ENCODE measurements at places on chromosomes 12 and 14.

DNA sequence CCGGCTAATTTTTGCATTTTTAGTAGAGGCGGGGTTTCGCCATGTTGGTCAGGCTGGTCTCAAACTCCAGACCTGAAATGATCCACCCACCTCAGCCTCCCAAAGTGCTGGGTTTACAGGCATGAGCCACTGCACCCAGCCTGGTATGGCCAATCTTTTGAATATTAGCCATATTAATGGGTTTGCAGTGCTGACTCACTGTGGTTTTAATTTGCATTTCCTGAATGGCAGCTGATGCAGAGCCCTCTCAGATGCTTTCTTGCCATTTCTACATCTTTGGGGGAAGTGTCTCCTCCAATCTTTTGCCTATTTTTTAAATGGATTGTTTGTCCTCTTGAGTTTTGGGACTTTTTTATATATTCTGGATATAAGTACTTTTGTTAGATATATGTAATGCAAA, 55.5 kb upstream of the NPAS3 start:
- no peak for DNase-seq

DNA sequence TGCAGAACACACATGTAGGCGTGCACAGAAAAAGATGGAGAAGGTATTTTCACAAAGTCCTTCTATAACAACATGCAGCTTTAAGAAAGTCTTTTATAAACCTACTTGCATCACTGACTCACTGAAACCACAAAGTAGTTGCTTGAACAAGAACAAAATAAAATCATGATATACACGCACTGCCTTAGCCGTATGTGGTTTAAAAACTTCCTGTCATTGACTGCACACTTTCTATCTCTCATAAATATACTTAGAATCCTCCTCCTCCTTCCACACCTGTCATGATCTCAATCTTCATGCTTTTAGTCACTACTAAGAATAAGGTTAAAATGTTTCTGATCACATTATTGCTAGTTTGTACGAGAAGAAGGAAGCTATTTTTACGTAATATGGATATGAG, 31.8 kb upstream of the RAD51AP1 start:
- no peak for DNase-seq

DNA sequence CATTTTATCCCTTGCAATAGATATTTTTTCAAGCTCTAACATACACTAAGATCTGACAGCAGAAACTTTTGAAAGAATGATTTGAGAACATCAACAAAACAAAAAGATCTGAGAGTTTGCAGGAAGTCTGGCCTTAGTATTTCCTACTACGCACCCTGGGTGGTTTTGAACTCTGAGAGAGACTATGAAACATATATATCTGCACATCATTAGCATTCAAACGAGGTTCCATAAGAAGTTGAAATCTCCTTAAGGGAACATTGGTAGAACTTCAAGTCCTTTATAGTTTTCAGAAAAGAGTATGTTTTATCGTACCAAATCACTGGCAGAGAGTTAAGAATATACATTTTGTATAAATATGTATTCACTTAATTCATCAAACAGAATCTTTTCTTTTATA, 86.3 kb downstream of the RMST start:
- DNase-seq = no peak

DNA sequence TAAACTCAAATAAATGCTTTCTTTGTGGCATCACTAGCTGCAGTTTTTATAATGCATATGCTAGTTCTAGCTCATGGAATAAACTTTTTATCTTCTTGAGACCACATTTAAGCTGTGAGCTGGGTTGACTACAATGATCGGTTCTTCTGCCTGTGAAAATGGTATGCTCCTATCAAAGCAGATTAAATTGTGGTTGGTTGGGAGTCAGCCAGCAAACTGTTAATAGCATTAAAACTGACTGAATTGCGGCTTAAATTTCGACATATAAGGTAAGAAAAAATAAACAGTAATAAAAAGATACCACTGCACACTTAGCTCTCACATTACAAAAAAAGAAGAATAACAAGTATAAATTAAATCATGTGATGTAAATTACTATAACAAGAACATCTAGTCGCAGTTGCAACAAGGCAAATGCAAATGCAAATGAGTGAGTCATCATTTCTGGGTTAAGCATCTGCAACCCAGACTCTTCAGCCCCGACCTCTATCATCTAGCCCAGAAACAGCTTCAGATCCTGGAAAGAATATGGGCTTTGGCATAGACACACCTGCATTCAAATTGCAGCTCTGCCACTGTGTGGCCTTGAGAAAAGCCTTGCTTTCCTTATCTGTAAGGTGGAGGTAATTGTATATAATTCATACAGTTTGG, 19.8 kb upstream of the DHRS7 start:
- no peak for DNase-seq

DNA sequence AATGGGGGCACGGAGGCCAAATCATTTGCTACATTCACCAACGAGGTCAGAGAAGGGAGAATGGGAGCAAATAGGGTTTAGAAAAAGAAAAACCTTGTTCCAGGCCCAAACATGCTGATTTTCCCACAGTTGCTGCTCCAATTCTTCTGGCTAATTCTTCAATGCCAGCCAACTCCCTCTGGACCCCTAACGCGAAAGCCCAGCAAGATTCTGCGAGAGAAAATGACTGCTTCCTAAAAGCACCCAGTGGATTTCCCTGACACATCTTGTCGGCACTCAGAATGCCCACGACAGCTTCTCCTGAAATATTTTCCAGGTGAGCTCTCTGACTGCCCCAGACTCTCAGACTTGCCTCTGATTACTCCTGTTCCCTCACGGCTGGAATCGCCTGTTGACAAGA, 689.4 kb downstream of the MED13L start:
- DNase-seq = no peak

- no peak for DNase-seq
These were observed 31.6 kb upstream of the WDR89 start for GRCh38 chr14:63673255-63673654.

DNA sequence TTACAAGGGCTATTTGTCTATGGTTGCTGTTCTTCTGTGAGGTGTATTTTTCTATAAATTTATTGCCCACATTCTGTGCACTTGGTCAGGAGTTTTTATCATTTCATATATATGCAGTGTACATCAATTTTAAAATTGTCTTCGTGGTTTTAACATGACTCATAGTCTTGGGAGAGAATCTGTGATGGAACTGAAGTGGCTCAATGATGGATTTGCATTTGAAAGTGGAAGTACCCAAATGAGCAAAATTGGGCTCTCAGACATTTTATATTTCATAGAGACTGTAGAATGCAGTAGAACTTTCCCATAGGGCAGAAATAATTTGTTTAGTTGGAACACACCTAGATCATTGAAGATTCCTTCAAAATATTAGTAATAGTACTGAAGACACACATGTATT, 1.9 kb upstream of the SCFD1 start:
- no peak for DNase-seq

- no peak for DNase-seq
These were observed 2.4 kb upstream of the CCDC85C start for GRCh38 chr14:99606359-99606758.

- DNase-seq = no peak
These were observed 2.4 kb upstream of the HOXC4 start for GRCh38 chr12:54051026-54051842.

- no peak for DNase-seq
These were observed 42.1 kb upstream of the MTERF2 start for GRCh38 chr12:107029081-107029480.

GRCh38 chr12:112327209-112327938, 54.9 kb downstream of the HECTD4 start:
- no peak for DNase-seq

DNA sequence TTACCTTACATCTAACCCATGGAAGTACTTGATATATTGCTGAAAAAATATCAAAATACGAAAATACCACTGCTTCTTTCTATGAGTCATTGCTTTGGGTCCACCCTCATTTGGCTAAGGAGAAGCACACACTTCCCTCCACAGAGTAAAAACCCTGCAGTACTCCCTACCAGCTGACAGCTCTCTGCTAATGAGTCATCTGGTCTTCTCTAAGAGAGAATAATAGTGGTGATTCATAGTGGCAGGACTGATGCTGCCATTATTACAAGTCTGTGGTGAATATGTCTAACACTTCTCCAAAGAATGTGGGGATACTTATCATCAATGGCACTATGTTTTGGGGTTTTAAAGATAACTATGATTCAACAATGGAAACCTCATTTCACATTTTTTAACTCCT, 90.7 kb downstream of the PPFIA2 start:
- DNase-seq = no peak

- DNase-seq = no peak
These were observed 58.1 kb upstream of the PCED1B start for GRCh38 chr12:47021298-47021697.

DNA sequence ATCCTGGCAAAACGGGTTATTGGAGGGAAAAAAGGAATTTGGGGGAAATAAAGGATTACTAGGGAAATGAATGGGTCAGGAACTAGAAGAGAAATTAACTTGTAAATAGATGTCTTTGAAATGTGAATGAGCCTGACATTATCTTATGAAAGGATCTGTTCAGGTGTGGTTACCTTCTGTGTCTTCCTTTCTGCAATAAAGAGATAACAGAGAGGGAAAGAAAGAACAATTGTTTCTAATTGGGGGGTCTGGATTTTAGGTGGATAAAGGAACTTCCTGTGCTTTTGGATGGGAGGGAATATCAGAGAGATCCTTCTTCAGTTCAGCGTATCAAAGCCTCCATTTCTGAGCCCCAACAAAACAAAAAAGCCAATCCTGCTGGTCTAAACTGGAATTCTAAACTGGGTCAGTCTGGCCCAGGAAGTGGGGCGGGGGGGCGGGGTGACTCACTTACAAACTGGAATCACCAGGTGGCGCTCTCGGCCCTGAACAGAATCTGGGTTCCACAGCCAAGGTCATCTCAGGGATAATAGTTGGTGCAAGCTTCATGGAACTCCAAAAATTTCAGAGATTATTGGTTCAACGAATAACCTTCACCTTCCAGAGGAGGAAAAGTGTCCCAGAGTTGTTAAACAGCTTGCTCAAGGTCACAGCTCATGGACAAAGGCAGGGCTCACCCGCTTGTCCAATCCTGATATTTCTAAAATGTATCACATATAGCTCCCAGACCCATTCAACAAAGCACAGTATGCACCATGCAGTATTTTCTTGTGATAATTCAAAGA, 15.2 kb upstream of the PEBP1 start:
- DNase-seq = peak; percentile 64

DNA sequence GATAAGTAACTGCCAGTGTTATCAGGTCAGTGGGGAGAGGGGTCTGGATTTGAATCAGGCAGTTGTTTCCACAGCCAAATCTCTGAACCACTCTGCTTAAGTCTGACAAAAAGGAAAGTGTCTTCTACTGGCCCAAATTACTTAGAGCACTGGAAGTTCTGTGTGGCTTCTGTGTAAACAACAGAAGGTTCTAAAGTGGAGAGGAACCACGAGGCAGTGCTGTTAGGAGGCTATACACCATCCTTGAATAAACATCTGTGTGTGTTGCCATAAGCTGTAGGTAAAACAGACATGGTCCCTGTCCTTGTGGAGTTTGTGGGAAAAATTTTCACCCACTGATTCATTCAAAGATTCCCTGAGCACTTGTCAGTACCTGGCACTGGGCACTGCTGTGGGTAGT, 50.0 kb downstream of the GALNT4 start:
- no peak for DNase-seq

- DNase-seq = no peak
These were observed 128.9 kb downstream of the SNAPC1 start for GRCh38 chr14:61891170-61891569.

DNA sequence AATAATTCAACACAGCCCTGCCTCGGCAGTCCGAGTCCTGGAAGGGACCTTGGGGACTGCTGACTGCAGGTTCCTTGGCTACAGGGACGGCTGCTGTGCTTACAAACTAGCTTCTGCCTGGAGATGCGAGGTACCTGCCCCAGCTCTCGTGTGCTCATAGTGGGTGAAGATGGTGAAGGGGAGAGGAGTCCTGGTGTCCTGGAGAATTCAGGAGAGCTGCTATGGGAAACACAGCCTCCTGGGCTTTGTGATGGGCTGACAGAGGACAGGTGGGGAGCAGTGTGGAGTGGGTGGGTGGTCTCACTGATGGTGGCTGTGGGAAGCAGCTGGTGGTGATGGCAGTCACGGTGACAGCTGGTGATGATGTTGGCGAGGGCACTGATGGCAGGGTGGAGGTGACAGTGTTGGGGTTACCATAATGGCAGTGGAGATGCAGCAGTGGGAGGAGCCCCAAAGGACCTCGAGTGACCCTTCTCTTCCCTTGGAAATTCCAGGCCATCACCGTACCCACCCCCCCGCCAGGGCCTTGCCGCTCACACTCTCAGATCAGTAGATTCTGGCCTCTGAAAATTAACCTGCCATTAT, 32.8 kb downstream of the HVCN1 start:
- no peak for DNase-seq

- no peak for DNase-seq
These were observed 7.8 kb upstream of the NEK9 start for GRCh38 chr14:75134644-75135043.

DNA sequence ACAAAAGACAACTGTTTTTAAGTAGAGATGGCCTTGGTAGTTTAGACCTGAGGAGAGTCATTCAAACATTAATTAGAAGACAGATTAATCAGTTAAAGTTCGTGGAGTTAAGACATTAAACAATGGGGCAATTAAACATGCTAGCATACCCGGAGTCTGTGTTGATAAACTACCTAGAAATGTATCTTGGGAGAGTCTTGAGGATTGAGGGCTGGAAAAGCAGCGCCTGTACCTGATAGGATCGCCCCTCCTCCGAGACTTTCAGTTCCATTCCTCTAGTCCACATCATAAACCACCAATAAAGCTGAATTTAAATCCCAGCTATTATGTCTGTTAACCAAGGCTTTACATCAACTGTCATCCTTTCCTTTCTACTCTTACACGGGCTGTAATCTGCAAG, 1.0 kb upstream of the KRAS start:
- no peak for DNase-seq

DNA sequence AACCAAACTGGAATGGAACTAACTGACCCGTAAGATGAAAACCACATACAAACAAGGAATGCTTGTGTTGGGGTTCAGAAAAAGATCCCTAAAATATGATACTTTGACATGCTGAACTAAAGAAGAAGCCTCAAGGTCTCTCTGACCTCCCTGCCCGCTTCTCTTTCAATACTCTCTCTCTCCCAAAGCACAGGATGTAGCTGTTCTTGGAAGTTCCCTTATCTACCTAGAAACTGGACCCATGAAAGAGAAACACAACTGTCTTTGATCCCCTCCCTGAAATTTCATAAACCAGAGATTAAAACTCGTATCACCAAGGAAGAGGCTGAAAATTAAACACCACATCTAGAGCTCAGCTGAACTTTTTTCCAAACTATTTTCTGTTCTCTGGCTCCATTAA, 76.7 kb upstream of the FERMT2 start:
- DNase-seq = no peak

DNA sequence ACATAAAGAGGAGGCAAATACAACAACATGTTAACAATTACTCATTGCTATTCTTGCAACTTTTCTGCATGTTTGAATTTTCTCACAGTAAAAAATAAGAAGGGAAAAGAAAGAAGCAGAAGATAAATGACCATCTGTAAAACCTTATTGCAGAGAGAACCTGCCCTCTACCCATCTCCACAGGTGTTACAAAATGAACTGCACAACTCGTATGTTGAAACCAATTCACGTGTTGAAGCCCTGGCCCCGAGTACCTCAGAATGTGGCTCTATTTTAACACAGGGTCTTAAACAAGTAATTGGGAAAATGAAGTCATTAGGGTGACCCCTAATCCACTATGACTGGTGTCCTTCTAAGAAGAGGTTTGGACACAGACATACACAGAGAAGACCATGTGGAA, 39.5 kb downstream of the FOXN3 start:
- no peak for DNase-seq

- peak; percentile 6 for DNase-seq
These were observed 120.0 kb downstream of the ESRRB start for GRCh38 chr14:76495983-76496382.
